Stimulated activated CD4-positive, alpha-beta T cell treated with anti-CD3 and anti-CD28 coated beads, Interleukin-12 subunit alpha, Interleukin-12 subunit beta, amount 100 ng/mL, for 24 hours (primary cell): ENCODE measurements at places on chromosomes 6 and 20.

DNA sequence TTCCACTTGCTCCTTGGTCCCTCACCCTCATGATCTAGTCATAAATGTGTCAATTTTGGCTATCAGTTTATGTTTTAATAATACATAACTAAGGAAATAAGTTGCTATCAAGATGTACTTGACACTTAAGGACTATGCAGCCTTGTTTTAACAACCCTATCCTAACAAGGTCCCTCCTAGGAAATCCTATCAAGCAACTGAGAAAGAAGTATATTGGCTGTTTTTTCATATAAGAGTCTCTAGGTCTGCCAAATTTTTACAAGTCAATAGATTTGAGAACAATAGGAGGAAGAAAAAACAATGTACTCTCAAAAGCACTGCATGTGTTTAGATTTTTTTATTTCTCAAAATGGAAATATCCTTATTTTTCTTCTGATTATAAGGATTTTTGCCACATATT, 14.7 kb downstream of the FILIP1 start:
- no peak for DNase-seq

DNA sequence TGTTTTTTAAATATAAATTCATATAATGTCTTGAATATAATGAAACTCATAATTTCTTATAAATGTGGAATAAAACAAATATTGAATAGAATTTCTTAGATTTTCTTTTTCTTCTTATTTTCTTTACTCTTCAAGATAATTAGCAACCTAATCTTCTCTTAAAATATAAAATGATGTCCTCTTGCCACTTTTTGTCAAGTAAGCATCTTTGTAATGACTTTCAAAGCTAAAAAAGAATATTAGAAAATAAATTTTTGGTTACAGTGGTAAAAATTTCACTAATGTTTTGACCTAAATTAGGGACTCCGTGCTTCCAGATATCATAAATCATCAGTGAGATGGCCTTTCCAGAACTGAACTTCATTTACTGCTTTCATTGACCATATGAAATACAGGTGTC, 846.4 kb downstream of the FRK start:
- DNase-seq: no peak

- no peak for DNase-seq
These were observed 9.2 kb upstream of the DEFB113 start for GRCh38 chr6:49978332-49979226.

DNA sequence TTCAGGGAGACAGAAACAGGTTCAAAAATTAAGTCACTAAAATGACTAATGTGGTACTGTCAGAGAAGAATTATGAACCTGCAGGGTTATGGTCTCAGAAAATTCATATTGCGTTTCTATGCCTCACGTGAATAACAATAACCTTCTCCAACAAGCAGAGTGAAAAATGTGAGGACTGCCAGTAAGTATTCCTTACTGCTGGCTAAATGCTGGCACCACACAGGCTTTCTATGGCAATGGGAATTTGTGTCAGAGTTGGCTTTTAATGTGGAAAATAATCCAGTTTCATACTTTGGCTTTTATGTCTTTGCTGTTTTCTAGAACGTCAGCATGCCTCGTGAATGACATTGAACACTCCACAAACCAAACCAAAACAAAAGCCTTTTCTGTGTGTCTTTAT, 656.0 kb downstream of the KIF16B start:
- DNase-seq: no peak

GRCh38 chr6:121435444-121436069, at the start of gene GJA1:
GJA1 (plus strand) TSS chr6:121435646; CDS start chr6:121446848, 11,202 bp downstream.
- DNase-seq: no peak

- no peak for DNase-seq
These were observed 279.7 kb upstream of the FLRT3 start for GRCh38 chr20:14617123-14617522.

DNA sequence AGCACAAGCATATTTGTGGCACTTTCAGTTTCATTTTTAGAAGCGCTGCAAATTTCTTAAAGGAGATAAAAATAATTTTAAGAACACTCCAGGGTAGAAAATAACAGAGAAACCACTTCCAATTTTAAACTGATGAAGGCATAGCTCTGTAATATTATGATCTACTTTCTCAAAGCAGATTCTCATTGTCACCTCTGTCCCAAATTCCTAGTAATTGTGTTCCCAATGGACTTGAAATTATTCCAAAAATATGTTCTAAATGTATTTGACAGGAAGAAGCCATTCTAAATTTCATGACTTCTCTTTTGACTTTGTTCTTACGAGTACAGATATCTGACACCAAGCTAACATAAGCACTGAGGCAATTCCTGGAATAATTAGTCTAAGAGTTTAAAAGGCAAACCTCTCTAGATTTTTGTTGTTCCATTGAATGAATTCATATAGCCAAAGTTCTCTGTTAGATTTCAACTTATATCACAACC, 140.2 kb upstream of the CARMIL1 start:
- DNase-seq: no peak

DNA sequence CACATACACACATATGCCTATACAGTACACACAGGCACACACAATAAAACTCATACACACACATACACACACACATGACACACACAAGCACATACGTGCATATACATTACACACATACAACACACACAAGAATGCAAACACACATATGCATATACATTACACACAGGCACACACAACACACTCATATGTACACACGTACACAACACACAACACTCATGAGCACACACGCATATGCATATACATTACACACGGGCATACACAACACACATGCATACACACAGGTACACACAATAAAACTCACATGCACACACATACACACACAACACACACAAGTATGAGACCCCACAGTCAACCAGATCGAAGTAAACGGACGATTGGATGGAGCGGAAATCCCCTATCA, 238.2 kb downstream of the ERMARD start:
- DNase-seq: no peak

DNA sequence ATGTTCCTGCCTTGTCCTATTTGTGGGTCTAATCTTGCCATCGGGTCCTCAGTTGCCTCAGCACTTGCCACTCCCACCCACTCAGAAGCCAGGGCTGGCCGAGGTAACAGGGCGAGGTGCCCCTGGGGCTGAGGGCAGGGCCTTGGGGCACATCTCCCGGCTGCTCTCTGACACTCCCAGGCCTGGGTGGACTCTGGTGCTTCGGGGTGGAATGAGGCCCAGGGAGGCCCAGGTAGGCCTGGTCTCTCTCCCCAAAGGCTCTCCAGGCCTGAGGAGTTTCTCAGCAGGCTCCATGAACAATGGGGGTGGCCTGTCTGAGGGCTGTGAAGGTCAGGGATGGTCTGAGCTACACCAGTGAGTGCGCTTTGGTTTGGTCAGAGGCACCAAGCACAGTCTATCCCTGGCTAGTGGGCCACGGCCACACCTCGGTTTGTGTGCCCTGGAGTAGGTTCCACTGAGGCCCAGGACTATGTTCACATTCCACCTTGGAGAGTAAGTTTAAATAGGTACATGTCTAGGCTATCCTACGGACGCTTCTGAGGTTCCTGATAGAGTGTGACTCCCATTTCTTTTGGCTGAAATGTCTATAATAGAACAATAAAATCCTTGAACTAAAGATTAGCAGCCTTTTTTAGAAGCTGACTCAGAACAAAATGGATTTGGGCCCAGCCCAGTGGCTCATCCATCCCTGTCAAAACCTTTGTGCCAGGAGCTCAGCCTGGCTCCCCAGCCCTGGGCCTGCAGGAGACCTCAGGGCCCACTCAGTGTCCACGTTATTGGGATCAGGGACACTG, 78.8 kb downstream of the SLC24A3 start:
- no peak for DNase-seq

- no peak for DNase-seq
These were observed 164.0 kb downstream of the TBC1D7 start for GRCh38 chr6:13164291-13164690.

- DNase-seq: no peak
These were observed 43.6 kb upstream of the BHLHE23 start for GRCh38 chr20:63050406-63050805.

GRCh38 chr20:7772371-7772770, 167.9 kb downstream of the HAO1 start:
- DNase-seq: no peak

GRCh38 chr6:119479860-119480655, 130.5 kb upstream of the MAN1A1 start:
- no peak for DNase-seq

DNA sequence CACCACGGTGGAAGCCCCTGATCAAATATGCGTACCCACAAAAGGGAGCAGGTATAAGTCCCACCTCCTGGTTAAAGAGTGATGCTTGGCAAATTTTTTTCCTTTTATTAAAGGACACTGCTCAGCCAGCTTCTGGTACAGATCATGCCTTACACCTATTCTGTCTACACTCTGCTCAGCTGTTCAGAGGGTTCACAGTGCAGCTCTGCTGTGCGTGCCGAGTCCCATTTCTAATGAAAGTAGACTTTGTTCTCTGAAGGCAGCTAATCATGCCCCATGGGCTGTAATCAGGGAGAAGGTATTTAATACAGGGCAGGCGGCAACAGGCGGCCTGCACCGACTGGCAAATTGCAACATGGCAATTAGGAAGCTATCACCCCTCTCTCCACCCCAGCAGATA, 16.3 kb downstream of the LRRC73 start:
- no peak for DNase-seq

DNA sequence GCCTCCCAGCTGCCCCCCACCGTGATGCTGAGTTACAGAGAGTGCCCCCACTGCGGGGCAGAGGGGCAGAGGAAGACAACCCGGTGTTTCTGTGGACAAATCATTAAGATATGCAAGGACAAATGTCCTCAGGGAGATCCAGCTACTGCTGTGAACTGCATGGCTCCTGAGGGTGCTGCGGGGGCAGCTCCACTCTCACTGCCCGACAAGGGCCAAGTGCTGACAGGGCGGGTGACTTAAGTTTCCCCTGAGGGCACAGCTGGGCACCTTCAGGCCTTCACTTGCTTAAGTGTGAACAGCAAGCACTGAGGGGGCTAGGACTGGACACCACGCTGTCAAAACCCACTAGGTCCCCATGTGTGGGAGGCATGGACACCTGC, 26.2 kb upstream of the TCFL5 start:
- DNase-seq: no peak

GRCh38 chr6:8110117-8110721, 7.9 kb upstream of the EEF1E1 start:
- DNase-seq: no peak

DNA sequence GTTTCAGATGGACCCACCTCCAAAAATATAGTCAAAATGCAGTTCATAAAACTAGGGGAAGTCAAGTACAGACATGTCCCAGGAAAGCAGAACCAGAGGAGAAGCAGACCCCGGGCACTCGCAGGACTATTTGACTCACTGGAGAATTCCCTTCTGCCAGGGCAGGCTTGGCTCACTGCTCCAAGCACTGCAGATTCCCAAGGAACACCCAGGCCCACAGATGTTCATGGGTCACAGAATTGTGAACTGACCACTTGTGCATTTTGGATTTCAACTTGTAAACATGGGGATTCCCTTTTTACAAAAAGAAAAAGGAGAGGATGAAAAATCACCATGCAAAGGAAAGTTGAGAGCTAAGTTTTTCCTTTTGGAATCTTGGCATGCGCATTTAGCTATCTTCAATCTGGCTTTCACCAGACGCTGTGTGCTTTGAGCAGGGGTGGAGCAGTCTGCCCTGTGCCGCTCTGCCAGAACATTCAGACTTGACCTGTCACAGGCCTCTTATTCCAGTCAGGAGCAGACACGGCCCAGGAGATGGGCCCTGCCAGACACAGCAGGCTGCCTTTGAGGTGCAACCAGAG, 237.5 kb upstream of the TAB2 start:
- DNase-seq: no peak
